ENCODE measurements at places on chromosomes 3 and 15. TPM values are rescaled to one million over a fixed set of nuclear protein-coding genes. Genes with fewer than 3 reads are reported as not detected.

The AGBL1 gene
- total RNA-seq = not detected

The CTXN2 gene
- total RNA-seq = not detected

The FAM3D gene
- total RNA-seq = 0.17 TPM

The CRABP1 gene
- total RNA-seq = not detected

The MKRN3 gene
- 9.6 TPM for total RNA-seq

The PLSCR5 gene
- not detected for total RNA-seq

The CPB1 gene
- total RNA-seq = not detected
